NCI-H2107 (cell line): ENCODE measurements at places on chromosomes 5 and 9.
A peak's percentile ranks its signal among the peaks of the same experiment; 100 is the strongest.

GRCh38 chr5:172699423-172699822 is 58.4 kb downstream of the NEURL1B start:
- no peak for DNase-seq

GRCh38 chr5:142250119-142250518 is 74.7 kb downstream of the SPRY4 start:
- no peak for DNase-seq

GRCh38 chr5:32574540-32575175 is 10.7 kb upstream of the SUB1 start:
- no peak for DNase-seq

DNA sequence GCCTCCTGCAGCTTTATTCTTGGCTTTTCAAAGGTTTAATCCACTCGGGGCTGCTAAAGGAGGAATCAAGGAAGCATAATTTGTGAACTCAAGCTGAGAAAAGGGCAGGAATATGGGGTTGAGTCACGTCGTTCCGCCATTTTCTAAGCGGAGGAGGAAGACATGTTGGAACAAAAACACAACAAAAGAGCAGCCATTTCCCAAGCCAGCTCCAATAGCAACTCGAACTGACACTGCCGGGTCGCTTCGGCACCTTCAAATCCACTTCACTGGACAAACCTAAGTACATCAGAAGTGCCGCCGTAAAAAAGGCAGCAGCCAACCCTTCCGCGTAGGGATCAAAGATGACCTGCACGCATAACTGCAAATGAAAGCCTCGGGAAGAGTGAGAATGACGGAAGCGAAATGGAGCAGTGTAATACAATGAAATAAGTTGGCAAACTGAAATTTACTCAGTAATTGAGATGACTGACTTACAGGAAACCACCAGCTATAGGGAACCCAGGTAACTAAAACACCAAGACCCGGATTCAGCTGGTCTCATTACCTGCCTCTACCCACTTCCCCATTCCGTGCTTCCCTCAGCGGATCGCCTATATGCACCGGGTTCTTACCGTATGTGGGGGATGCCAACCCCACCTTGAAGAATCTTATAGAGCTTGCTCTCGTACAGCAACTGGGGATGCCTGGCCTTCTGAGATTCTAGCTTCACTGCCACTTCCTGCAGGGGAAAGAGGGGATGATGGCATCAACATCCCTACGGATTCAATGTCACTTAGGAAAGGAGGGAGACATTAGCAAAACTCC is 1.6 kb downstream of the CSNK1A1 start:
- no peak for DNase-seq

DNA sequence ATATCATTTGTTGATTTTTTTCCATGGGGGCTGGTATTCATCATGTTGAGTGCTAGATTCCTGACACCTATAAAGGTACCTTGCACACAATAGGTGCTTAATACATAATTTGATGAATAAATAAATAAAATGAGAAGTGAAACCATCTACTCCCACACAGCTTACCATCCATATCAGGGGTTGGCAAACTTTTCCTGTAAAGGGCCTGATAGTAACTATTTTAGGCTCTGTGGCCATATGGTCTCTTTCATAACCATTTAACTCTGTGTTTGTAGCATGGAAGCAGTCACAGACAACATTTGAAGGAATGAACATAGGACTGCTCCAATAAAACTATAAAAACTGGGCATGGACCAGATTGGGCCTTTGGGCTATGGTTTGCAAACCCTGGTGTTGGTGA is 100.3 kb downstream of the GCNT1 start:
- no peak for DNase-seq

DNA sequence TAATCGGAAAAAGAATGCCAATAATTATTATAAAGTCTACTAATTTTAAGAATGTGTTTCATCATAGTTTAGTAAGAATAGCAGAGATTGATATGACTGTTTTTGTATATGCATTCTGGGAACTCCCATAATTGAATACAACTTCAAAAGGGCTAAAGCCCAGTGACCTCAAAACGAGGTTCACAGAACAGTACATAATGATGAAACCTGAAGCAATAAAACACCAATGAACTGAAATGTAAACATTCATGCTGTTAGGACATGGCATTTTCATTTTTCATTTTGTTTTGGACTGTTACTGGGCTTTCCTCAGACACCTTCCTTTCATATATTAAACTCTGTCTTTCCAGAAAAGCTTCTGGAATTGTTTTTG is 684 bp upstream of the JMY start:
- no peak for DNase-seq

GRCh38 chr5:133081703-133082102 is 29.9 kb downstream of the HSPA4 start:
- DNase-seq, result no peak

DNA sequence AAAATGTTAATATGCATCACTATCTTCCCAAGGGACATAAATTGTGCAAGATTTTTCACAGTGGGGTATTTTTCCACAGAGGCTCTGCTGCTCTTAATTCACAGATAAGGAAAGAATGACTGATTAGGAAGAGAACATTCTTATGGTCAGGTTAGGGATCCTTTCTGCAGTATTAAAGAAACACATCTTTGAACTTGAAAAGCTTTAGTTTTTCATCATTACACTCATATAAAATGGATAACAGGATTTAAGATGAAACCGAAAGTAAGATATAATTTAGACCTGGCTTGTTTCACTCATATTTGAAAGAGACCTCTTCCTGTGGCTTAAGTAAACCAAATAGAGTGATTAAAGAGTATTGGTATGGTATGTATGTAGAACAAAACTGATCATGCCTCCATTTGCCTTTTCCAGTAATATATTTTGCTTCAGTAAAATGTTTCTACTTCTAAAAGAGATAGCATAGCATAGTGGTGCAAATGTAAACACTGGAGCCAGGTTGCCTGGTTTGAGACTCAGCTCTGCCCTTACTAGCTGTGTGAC is 160.0 kb downstream of the PRR16 start:
- no peak for DNase-seq

GRCh38 chr5:140362875-140363630 is 3.1 kb downstream of the SLC4A9 start:
- peak; percentile 8 for DNase-seq

DNA sequence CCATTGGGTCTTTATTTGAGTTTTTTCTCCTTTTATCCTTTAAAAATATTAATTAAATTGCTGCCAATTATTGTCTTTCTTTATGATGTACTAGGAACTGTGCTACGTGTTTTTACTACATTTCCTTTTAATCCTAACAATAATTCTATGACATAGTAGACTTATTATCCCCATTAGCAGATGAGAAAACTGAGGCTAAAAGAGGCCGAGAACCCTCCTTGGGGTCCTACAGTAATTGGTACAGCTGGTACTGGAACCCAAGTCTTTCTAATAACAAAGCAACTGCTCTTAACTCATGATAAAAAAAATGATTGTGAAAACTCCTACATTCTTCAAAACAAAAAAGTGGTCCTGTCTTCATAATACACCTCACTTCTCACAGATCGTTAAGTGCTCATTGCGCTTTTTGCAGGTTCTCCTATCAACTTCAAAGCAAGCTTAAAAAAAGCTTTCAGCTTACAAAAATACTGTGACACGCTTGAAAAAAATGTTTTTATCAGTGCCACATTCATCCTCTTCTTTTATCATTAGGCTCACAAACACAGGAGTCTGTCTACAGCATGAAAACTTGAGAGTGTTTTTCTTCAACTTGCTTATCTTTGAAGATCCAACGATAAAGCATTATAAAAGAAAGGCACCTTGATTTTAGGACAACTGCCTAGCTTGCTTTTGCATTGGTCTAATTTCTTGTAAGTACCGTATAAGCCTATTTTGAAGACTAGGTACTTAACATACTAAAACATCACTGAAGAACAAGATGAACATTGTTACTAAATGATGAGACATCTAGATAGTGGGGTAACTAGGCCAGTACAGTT is 32.4 kb downstream of the FYB1 start:
- no peak for DNase-seq

DNA sequence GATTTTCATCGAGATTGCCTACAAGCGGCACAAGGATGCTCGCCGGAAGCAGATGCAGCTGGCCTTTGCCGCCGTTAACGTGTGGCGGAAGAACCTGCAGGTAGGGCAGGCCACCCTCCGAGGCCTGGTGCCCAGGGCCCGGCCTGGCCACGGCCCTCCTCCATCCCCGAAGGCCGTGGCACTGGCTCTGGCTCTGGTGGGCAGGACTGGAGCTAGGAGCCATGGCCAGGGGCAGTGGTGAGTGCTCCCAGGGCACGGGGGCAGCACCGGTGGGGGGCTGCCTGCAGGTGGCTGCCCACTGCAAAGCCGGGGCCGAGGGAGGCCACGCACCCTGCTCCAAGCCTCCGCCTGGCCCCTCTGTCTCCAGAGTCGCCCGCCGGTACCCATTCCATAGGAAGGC is 6.0 kb downstream of the LRRC26 start:
- DNase-seq, result no peak

- no peak for DNase-seq
These were observed 90.2 kb downstream of the F2RL2 start for GRCh38 chr5:76532973-76533372.

GRCh38 chr9:91833878-91834255 is 116.2 kb downstream of the ROR2 start:
- no peak for DNase-seq

DNA sequence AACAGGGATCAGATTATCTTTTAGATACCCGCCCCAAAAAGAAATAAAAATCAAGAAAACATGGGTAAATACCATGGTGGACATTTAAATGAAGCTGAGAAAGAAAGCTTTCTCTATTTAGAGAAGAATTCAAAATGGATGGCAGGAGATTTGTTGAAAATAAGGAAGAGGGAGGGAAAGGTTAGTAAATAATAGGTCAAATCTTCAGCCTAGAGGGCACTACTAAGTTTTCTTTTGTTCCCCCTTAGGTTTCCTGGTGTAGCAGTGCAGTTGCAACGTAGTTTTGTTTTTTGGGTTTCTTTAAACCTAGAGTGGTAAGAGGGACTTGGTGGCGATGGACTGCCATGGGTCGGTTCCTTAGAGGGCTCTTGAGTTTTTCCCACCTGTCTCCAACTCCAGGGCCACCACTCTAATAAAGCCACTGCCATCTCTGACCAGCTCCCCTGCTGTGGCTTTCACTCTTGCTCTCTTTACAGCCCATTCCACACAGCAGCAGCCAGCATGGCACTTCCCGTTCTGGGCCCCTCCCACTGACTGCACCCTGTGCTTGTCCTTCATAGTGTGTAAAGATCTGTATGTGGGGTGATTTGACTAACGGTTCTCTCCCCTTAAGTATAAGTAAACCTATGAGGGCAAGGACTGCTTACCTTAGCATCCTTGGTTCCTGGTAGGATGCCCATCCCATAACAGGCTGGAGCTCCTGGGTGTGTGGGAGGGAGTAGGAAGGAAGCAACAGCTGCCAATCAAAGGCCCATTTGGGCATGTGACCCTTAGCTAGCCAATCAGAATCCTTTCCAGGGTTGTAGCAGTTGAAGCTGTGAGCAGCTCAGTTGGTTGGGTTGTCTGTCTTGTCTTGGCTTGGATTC is 118.3 kb downstream of the SLC1A3 start:
- DNase-seq, result no peak

- DNase-seq, result no peak
These were observed 278.9 kb downstream of the GADD45G start for GRCh38 chr9:89883401-89884341.

DNA sequence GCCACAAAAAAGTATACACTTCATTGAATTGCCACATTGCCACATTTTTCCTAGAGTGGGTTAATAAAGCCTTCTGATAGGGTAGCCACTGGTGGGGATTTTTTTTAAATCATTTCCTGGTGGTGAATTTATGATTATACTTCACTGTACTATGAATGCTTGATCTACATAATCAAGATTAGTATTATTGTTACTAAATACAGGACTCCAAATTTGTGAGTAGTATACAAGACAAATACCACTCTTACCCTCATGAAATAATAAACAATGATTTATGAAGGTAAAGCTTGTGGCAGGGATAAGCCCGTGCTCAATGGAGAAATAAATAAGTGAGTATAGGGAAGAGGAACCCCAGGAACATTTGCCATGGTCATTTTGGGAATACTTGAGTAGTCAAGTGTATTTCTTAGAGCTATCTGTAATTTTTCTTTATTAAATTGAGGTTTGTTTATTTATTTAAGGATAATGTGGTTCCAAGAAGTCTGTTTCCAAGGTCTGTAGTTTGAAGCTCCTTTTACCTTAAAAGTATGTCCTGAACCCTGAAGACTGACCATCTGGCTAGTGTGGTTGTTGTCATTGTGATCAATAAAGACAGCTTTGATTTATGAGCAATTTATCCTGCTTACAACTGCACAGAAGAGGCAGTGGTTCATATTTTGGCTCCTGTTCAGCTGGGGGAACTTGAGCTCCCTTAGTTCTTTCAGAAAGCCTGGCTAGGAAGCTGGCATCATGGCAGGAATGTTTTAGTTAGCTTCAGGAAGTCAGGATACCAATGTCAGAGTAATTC is 118.6 kb downstream of the ZSWIM6 start:
- DNase-seq, result no peak

DNA sequence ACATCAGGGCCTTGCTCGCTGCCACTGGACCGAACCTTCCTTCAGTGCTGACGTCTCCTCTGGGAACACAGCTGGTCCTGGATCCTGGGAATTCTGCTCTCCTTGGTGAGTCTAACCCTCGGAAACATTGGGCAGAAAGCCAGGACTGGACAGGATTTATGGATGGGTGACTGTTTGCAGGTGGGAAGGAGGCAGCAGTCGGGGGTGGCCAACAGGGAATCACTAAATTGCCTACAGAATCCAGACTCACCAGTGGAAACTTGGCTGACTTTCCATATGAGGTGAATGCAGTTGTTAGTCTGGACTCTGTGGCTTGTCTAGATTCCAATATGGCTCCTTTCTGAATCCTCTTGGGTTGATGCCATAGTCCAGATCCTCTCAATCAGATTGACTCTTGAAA is 203.1 kb downstream of the SAXO1 start:
- no peak for DNase-seq

GRCh38 chr9:69446496-69446895 is 121.5 kb downstream of the ENTREP1 start:
- DNase-seq, result no peak

DNA sequence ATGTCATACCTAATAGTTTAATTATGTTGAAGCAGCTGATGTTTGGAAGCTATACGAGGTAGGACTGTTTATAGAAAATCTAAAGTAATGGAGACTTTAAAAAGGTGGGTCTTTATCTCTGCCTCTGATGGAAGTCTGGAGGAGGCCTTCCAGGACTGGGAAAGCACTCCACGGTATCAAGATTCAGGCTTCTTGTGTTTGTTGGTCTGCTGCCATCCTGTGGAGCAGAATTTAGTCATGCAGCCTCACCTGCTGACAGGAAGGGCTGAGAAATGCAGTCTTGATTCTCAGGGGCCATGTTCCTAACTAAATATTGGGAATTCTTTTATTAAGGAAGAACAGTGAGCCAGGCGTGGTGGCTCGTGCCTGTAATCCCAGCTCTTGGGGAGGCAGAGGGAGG is 15.9 kb downstream of the SPDL1 start:
- DNase-seq, result no peak

GRCh38 chr5:169243651-169244422 is 57.1 kb downstream of the SLIT3 start:
- DNase-seq, result no peak

DNA sequence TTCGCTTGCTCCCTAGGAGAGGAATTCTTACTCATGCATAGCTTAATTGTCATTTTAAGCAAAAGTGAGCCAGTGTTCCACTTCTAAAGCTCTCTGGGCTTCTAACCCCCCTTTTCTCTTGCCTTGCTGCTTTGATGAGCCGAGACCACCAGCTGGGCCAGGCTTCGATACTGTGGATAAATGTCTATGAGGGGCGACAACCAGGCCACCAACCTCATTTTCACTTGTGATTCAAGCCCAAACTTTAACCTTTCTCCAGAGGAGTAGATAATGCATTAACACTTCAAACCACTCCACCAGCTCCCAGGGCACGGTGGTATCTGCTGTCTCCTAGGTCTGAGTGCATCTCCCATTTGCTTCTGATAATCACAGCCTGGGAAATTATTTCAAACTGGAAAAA is 205.6 kb downstream of the PSAT1 start:
- DNase-seq, result no peak
